Left lung (tissue), 14 donors: ENCODE measurements at places on chromosomes 11 and 22. TPM values are rescaled to one million over a fixed set of nuclear protein-coding genes. Genes with fewer than 3 reads are reported as not detected.

Gene DHCR7
- total RNA-seq = 200 TPM

Gene APOBEC3C
- total RNA-seq = 25.7 TPM

Gene NDUFV1
- 155 TPM for total RNA-seq

Gene OR4A5
- total RNA-seq = not detected

DNA sequence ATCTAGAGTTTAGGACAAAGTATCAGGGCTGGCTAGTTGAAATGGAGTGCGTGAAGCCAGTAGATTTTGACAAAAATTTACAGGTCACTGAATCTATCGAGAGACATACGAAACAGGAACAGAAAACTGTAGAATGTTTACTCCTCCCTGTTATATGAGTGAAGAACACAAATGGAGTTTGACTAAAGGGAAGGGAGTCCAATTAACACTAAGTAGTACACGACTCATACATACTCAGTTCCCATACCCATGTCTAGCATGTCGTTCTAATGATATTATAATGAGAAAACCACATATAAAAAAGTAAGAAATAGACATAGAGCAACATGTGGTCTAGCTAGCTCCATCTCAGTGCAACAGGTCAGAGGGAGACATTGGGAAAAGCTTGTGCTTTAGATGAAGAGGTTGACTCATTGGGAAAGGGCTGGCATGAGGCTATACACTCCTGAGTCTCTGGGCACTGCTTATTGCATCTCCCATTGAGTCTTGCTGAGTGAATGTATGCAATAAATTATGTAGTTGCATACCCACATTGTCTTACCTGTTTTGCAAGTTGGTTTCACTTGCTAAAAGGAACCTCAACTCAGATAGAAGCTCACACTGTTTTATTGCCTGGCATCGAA is 43.5 kb downstream of the CD44 start:
- H3K4me1 ChIP-seq = peaks cover 67% of the 10 kb centered on the region
- H3K36me3 ChIP-seq = peaks cover under 1% of the 10 kb centered on the region
- H3K27ac ChIP-seq = no peak overlapping the region
- H3K27me3 ChIP-seq = no peaks in the 10 kb centered on the region
- no peak for DNase-seq
- H3K4me3 ChIP-seq = no peak overlapping the region

DNA sequence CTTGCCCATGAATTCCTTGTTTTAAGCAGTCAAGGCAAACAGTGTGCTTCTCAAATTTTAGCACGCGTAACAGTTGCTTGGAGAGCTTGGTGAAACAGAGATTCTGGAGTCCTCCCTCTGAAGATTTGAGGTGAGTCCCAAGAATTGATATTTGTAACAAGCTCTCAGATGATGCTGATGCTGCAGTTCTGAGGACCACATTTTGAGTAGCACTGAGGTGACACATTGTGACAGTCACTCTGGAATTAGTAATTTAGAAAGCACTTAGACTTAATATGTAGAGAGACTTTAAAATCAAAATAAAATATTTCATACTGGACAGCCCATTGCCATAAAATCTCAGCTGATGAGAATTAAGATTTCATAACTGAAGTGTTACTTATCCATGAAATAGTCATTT is 38.5 kb downstream of the DNAJC24 start:
- DNase-seq = no peak
- no peaks in the 10 kb centered on the region for H3K27me3 ChIP-seq
- H3K36me3 ChIP-seq = no peaks in the 10 kb centered on the region
- H3K4me1 ChIP-seq = no peaks in the 10 kb centered on the region

DNA sequence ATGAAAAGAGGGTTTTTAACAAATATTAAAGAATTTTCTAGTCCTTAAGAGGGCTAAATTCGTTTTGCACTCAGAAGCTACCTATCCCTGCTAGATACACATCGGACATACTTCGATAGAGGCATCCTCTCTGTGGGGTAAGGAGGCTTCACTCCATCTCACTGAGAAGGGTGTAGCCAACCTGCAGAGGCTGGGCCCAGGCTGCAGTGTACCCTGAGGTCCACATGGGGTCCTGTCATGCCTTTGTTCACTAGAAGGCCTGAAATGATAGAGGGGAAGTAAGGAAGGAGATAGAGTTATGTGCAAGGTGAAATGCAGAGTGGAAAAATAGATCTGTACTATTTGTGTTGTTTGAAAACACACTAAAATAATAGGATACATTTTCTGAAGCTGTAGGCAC is 45.6 kb downstream of the IGSF9B start:
- H3K27me3 ChIP-seq = no peaks in the 10 kb centered on the region
- no peak overlapping the region for H3K4me3 ChIP-seq
- no peaks in the 10 kb centered on the region for H3K4me1 ChIP-seq
- no peak overlapping the region for H3K27ac ChIP-seq
- DNase-seq = no peak
- no peaks in the 10 kb centered on the region for H3K36me3 ChIP-seq

DNA sequence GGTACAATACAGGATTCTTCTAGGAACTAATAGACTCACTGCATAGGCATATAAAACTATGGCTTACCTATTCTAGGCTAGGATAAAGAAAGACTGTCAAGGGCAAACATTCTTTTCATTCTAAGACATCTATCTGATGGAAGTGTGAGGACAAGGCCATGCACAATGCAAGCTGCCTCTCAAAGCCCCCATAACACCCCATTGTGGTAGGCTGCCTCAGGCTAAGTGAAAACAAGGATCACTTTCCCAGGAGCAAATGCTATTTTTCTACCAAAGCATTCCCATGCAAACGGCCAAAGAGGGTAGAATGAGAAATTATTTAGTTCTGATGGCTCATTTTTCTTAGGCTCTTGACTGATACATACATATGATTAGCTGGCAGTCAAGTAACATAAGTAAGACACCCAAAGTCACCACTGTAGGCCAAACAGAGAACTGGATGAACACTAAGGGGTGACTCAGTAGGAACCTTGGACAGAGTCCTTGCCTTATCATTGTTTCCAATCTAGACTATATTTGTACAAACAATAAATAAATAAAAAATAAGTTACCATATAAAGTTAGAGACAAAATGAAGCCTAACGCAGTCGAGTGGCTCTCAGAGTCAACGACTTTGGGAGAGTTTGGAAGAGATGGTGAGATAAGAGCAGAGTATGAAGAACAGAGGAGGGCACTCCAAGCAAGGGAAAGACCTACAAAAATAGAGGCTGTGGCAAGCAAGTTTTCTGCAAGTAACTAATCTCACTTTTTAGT is 303.6 kb downstream of the SBF2 start:
- no peak overlapping the region for H3K27ac ChIP-seq
- H3K27me3 ChIP-seq = no peaks in the 10 kb centered on the region
- H3K36me3 ChIP-seq = peaks cover 9% of the 10 kb centered on the region
- DNase-seq = no peak
- H3K4me3 ChIP-seq = no peak overlapping the region

DNA sequence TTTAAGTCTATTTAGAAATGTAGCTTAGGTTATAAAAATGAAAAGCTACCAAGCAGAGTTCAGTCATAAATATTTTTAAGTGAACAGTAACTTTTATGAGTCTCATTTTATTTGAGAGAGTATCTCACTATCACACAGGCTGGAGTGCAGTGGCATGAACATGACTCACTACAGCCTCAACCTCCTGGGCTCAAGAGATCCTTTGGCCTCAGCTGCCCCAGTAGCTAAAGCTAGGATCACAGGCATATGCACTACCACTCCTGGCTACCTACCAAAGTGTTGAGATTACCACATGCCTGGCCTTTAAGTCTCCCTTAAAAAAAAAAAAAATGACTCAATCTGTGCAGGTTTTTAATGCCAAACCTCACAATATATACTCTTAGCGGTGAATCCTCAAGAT is 34.7 kb upstream of the CLNS1A start:
- H3K27me3 ChIP-seq = no peaks in the 10 kb centered on the region
- no peak for DNase-seq
- no peak overlapping the region for H3K4me3 ChIP-seq
- no peaks in the 10 kb centered on the region for H3K4me1 ChIP-seq
- no peak overlapping the region for H3K27ac ChIP-seq

DNA sequence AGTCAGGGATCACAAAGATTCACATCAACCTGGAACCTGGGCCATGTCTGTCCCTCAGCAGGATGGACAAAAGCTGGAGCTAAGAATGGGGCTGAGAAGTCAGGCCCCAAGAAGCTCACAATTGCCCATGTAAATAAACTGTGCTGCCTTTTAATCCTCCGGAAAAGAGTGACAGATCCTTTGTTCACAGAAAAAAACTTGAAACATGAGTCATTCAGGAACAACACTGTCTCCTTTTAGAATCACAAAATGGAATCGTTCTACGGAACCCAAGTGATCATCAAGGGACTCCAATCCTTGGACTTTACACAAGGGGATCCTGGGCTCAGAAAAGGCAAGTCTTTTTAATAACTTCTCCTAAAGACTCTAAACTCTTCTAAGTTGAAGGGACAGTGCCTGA is 36.1 kb downstream of the RELT start:
- no peaks in the 10 kb centered on the region for H3K36me3 ChIP-seq
- H3K27me3 ChIP-seq = no peaks in the 10 kb centered on the region
- DNase-seq = no peak
- no peak overlapping the region for H3K4me3 ChIP-seq
- H3K4me1 ChIP-seq = peaks cover 39% of the 10 kb centered on the region

DNA sequence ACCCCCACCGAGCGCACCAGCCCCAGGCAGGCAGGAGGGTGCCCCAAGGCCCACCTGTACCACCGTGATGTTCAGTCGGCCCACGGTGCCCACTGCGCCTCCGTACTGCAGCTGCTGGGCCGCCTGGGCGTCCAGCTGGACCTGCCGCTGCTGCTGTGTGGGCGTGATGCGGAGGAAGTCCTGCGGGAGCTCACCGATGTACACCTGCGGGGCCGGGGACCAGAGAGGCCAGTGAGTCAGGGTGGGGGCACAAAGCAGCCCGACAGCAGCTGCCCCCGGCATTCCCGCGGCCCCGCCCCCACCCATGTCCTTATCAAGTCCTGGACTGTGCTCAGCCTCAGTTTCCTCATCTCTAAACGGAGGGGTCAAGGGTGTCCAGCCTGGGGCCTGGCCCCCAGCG is 13.8 kb downstream of the TOLLIP start:
- H3K36me3 ChIP-seq = no peaks in the 10 kb centered on the region
- H3K27me3 ChIP-seq = no peaks in the 10 kb centered on the region
- H3K4me3 ChIP-seq = no peak overlapping the region
- DNase-seq = peak; percentile 22
